ENCODE measurements at places on chromosomes 5 and 9. TPM values are rescaled to one million over a fixed set of nuclear protein-coding genes. Genes with fewer than 3 reads are reported as not detected.

DNA sequence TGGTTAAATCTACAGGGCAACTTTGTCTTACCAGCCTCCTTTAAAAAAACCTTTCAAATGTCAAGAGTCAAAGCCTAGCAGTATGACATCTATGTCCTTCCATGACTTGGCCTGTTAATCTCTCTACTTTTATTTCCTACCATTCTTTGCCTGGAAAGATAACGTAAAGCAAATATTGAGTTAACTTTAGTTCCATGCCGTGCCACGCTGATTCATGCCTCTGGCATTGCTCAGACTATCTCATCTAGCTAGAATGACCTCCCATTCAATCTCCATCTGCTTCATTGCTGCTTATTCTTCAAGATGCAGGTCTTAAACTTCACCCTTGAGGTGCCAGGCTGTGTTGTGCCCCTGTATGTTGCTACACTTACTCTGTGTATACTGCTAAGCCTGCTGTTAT is 729.8 kb downstream of the EFNA5 start:
- peak; percentile 5 for DNase-seq

SLC46A2 gene
- total RNA-seq: 0.24 TPM

DNA sequence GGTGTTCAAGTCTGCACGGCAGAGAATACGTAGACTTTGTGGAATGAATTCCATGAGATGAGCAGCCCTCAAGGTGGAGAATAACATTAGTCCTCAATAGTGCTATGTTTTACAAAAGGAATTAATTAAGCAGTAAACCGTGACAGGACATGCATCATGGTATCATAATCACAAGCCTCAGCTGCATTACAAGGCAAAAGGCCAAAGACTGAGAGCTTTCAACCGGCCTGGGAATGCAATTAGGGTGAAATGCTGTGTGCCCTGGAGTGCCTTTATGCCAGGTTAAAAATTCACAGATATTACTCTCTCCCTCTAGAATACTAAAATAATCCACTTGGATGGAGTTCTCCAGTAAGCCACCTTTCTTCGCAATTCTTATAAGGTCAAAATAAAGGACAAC is 270.6 kb downstream of the MLLT3 start:
- no peak for DNase-seq

GRCh38 chr5:82594097-82594496 is 315.9 kb upstream of the RPS23 start:
- DNase-seq: peak; percentile 14

- no peak for DNase-seq
Observed at GRCh38 chr9:112535811-112536210, 49.2 kb downstream of the KIAA1958 start.

CDX1 gene
- 2.4 TPM for total RNA-seq

CYLC2 gene
- 15.9 TPM for total RNA-seq

CARTPT gene
- not detected for total RNA-seq

- no peak for DNase-seq
Observed at GRCh38 chr9:80791836-80792235, 897.5 kb downstream of the TLE1 start.

- DNase-seq: no peak
Observed at GRCh38 chr5:38453921-38454320, 102.5 kb downstream of the LIFR start.

- no peak for DNase-seq
Observed at GRCh38 chr5:103690676-103691075, 128.1 kb upstream of the NUDT12 start.

GRCh38 chr9:90813046-90813445 is 11.4 kb downstream of the SYK start:
- no peak for DNase-seq

GRCh38 chr5:142239394-142240159 is 85.2 kb downstream of the SPRY4 start:
- no peak for DNase-seq

- peak; percentile 66 for DNase-seq
Observed at GRCh38 chr5:128498844-128499455, 39.1 kb downstream of the FBN2 start.

- DNase-seq: no peak
Observed at GRCh38 chr9:114818178-114818577, 12.3 kb upstream of the TNFSF15 start.

- DNase-seq: no peak
Observed at GRCh38 chr9:4803670-4804530, 11.2 kb downstream of the RCL1 start.

- no peak for DNase-seq
Observed at GRCh38 chr5:60888359-60889061, 44.4 kb upstream of the ELOVL7 start.

Measured in umbilical cord (tissue), 2 donors.